Endothelial cell of umbilical vein (primary cell): ENCODE measurements at places on chromosomes 3 and 15. TPM values are rescaled to one million over a fixed set of nuclear protein-coding genes. Genes with fewer than 3 reads are reported as not detected.

- peak; percentile 11 for DNase-seq
Observed at GRCh38 chr3:170007031-170007663, 30.6 kb upstream of the GPR160 start.

The SLC25A20 gene
- 7.9 and 8.4 TPM in 2 replicates for total RNA-seq

- no peak for DNase-seq
Observed at GRCh38 chr3:17050071-17050470, 165.3 kb downstream of the PLCL2 start.

DNA sequence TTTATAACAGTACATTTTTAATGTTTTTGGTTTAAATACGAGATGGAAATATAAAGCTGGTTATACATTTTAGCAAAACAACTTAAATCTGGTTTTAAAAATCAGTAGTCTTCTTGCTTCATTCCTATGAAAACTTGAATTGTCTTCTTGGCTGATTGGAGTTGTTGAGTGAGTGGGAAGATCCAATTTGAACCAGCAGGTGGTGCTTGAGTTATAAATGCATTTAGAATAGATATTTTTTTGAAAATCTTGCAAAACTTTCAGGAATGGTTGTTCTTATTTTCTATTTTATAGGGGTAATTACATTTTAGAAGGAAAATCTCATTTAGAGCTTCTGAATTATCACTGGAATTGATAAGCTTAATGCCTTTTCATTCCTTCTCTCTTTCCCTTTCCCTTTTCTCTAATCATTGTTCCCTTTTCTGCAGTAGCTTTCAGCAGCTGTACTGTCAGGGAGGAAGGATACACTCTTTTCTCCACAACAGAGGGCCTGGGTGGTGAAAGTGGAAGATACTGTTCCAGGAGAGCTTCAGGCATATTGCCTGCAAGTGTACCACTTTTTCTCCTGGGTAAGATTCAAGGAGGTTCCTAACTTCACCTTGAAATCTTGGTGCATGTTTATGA is 335.6 kb downstream of the NLGN1 start:
- DNase-seq = peak; percentile 72

GRCh38 chr3:163266731-163267130 is 1770.1 kb downstream of the OTOL1 start:
- no peak for DNase-seq

- no peak for DNase-seq
Observed at GRCh38 chr3:57126244-57126643, 38.9 kb downstream of the IL17RD start.

DNA sequence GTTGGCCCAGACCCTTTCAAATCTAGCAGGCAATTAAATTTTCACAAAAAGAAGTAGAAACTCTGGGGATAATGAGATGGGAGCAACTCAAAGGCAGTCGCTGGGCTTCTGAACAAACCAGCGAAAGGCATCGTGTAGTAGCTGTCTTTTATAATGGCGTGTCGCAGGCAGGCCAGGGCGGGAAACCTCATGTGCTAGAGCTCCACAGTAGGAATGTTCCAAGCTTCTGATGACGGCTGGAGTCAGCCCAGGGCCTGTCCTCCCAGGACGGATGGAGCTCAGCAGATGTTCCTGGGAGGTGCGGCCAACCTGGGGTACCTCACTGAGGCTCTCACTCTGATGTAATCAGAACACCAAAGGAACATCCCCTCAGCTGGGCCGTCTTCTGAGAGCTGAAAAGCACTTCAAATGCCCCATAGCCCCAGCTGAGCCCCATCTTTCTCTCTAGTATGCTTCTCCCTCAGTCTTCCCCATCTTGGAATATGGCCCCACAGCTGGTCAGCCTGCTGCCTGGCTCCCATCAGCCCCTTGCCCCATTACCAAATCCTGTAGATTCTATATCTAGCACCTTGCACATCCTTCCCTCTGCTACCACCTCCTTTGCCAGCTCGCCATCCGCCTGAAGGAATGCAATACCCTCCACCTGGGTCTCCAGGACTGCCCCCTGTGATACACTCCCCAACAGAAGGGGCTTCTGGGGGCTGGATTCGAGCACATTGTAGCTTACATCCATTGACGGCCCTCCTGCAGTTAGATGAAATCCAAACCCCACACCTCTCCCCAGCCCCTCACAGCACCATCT is 54.9 kb upstream of the ATP2B2 start:
- DNase-seq = no peak

The SLC22A14 gene
- not detected in 2 replicates for total RNA-seq

The LDHAL6B gene
- not detected in 2 replicates for total RNA-seq

GRCh38 chr15:31156808-31157207 is 55.3 kb upstream of the TRPM1 start:
- DNase-seq = no peak

DNA sequence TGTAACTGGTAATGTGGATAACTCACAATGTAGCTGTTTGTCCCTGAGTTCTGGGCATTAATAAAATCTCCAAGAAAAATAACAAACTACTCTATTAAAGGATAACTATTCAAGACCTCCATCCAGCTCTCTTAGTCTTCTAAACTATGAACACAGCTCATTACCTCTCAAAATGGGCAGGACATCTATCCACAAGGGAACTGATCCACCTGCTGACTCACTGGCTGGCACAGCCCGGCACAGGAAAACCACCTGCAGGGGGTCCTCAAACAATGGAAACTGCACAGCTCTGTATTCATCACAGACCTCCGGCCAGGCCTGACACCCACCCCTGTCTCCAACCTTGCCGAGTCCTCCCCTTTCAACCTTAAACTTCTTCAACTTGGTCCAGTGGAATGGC is 255.4 kb downstream of the TJP1 start:
- no peak for DNase-seq

The ISLR2 gene
- total RNA-seq = not detected in 2 replicates

DNA sequence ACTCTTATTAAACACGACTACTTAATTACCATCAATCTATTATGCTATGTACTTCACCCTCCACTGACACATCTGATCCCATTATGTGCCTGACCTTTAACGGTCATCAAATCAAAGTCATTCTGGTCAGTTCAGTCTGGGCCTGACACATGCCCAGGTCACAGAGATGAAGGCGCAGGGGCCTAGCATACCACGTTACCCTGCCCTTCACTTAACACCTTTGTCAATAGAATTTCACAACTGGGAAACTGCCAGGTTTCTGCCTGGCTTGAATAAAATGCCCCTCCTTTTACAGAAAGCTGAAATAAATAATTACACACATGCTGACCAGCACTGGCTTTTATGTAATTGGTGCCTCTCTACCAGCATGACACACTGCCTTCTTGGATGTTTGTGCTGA is 39.5 kb downstream of the MECOM start:
- DNase-seq = no peak

The SNX33 gene
- total RNA-seq = 10.6 and 12.6 TPM in 2 replicates

- no peak for DNase-seq
Observed at GRCh38 chr15:88912500-88912921, 668 bp downstream of the MFGE8 start.

DNA sequence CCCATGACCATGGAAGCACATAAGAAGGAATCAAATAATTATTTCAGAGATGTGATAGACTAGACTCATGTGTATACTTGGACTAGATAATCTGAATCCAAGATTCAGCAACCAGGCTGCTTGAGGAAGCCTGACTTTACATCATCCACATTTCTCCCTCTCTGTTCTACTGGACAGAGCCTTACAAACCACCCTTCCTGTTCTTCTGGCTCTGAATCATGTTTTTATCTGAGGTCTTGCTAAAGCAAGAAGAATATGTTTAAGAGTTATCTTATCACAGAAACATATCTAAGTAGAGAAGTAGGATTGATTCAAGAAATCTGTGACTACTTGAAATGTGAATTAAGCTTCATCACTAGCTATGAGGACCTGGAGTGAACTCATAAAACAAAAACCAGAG is 71.1 kb upstream of the SLC24A5 start:
- DNase-seq = no peak

DNA sequence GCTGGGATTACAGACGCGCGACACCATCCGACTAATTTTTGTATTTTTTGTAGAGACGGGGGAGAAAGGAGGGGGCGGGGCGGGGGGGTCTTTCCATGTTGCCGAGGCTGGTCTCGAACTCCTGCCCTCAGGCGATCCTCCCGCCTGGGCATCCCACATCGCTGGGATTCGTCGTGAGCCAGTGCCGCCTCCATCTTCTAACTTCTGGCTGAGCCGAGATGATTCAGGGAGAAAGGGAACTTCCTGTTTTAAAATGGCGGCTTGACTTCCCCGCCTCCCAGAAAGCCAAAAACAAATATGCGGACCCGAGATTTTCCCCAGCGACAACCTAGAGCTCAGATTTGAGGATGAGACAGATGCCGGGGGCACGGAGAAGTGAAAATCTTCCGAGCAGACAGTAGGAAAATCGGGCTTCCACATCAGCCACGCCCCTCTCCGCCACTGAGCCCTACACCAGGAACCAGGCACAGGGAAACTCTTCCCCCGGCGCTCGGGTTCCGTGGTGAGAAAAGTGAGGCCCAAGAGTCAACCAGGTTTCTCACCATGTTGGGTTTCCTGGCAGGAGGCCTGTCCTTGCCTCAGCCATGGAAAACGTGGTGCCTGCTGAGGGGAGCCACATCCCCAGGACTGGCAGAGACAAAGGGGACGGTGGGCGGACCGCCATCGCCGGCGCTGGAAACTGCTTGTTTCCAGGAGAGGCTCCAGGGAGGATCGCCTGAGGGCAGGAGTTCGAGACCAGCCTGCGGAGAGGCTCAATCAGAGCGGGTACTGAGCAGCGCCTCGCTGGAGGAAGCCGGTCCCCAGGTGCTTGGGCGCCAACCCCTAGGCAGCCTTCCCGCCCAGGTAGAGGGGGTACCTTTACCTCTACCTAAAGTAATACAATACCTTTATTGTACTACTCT is 18.7 kb downstream of the CHST14 start:
- no peak for DNase-seq

The CD96 gene
- not detected in 2 replicates for total RNA-seq

GRCh38 chr3:139948898-139949297 is 13.9 kb downstream of the CLSTN2 start:
- no peak for DNase-seq

The ROPN1 gene
- total RNA-seq = not detected in 2 replicates

- DNase-seq = no peak
Observed at GRCh38 chr15:89091627-89092220, 3.5 kb downstream of the ABHD2 start.

DNA sequence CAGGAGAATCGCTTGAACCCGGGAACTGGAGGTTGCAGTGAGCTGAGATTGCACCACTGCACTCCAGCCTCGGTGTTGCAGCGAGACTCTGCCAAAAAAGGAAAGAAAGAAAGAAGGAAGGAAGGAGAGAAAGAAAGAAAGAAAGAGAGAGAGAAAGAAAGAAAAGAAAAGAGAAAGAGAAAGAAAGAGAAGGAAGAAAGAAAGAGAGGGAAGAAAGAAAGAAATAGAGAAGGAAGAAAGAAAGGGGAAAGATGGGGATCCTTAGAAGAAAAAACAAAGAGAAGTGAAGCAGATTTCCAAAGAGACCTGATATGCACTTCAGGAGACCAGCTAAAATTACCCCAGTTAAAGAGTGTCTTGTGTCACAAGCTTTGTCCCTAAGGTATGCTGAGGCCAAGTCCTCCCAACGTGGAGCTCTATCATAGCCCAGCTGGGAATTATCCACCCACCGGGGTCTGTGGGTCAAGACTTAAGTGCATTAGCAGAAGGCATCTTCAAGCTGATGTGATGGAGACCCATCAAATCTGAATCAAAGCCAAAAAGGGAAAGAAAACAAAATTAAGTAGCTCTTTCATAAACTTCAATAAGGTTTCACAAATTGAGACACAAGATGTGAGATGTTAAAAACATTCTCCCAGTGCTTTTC is 17.8 kb upstream of the AKAP13 start:
- DNase-seq = no peak

The LRRIQ4 gene
- total RNA-seq = not detected in 2 replicates

The PFKFB4 gene
- total RNA-seq = 4.2 and 4.9 TPM in 2 replicates

- DNase-seq = no peak
Observed at GRCh38 chr15:45089712-45090373, 24.1 kb downstream of the DUOX2 start.

GRCh38 chr3:99663977-99664376 is 25.6 kb downstream of the COL8A1 start:
- DNase-seq = peak; percentile 73

The TMEM40 gene
- total RNA-seq = not detected in 2 replicates

DNA sequence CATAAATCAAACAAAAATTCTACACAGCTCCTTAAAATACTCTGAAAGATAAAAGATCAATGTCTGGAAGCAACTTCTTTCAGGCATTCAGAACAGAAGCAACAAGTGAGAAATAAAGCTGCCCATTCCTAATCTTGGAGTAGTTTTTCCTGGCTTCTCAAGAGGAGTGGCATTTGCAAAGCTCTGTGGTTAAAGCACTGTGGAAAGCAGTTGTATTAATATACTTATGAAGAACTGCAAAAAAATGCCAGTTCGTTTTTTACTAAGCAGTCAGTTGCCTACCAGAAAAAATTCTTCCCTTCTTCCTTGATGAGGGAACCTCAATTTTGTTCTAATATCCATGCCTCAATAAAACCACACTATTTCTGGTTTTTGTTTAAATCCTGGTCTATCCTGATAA is 197.8 kb downstream of the TNIK start:
- DNase-seq = no peak

GRCh38 chr15:66849746-66850077 is 147.7 kb downstream of the SMAD6 start:
- no peak for DNase-seq

GRCh38 chr15:82103468-82103867 is 57.6 kb upstream of the MEX3B start:
- DNase-seq = no peak

GRCh38 chr3:70951316-70951715 is 632.2 kb downstream of the FOXP1 start:
- DNase-seq = no peak

DNA sequence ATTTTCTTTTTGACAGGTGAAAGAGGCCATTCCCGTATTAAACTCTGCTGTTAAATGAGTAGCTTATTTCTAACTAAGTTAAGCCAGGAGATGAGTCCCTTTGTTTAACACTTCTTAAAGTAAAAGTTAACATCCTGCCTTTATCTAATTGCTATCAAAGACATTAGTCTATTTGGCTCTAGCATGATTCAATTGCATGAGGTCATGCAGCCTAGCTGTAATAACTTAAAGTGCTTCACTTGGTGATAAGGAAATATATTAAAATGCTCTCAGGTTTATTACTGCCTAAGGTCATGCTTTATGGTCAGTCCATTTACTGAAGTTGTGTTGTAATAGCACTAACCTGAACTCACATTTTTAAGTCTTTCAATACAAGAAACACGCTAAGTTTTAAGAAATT is 82.3 kb upstream of the MLF1 start:
- DNase-seq = peak; percentile 27

DNA sequence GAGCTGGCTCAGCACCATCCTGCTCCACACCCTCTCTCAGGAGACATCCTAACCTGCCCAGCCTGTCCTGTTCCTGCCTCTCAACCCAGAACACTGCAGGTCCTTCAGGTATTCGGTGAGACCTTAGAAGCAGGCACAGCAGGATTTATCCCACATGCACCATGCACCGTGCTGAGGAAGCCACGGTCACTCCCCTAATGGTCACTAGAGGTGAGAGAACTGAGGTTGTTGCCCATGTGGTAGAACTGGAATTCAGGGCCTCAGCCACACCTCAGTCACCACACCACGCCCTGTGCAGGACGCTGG is 36.9 kb downstream of the APBA2 start:
- no peak for DNase-seq

DNA sequence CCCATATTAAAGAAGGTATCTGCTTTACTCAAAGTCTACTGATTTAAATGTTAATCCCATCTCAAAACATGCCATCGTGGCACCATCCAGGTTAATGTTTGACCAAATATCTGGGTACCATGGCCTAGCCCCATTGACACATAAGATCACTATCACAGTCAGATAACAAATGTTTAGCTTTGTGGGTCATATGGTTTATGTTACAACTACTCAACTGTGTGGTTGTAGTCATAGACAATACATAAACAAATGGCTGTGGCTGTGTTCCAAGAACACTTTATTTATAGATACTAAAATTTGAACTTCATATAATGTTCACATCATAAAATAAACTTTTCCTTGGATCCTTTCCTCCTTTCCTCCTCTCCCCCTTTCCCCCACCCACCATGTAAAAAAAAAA is 9.8 kb upstream of the SNRPN start:
- no peak for DNase-seq
